Pulmonary artery endothelial cell (primary cell): ENCODE measurements at places on chromosomes 16 and 17. TPM values are rescaled to one million over a fixed set of nuclear protein-coding genes. Genes with fewer than 3 reads are reported as not detected.

Gene CX3CL1
- total RNA-seq = 2.1 and 3.0 TPM in 2 replicates

Gene CSH2
- not detected in 2 replicates for total RNA-seq

Gene FBXO39
- 0.28 and 1.4 TPM in 2 replicates for total RNA-seq

Gene TACO1
- 24.3 and 27.2 TPM in 2 replicates for total RNA-seq

Gene TNFRSF12A
- 158 and 171 TPM in 2 replicates for total RNA-seq

Gene IRX3
- 0.07 and 2.2 TPM in 2 replicates for total RNA-seq

Gene SLC13A2
- total RNA-seq = not detected in 2 replicates

Gene NUPR1
- total RNA-seq = 2.5 and 11.4 TPM in 2 replicates

Gene TLCD3B
- total RNA-seq = 0.11 and 0.13 TPM in 2 replicates

Gene CCL22
- not detected in 2 replicates for total RNA-seq
